ENCODE measurements at places on chromosomes 16 and 17. TPM values are rescaled to one million over a fixed set of nuclear protein-coding genes. Genes with fewer than 3 reads are reported as not detected.

GRCh38 chr17:11130367-11130766 lies 110.6 kb upstream of the SHISA6 start:
- no peak for DNase-seq

DNA sequence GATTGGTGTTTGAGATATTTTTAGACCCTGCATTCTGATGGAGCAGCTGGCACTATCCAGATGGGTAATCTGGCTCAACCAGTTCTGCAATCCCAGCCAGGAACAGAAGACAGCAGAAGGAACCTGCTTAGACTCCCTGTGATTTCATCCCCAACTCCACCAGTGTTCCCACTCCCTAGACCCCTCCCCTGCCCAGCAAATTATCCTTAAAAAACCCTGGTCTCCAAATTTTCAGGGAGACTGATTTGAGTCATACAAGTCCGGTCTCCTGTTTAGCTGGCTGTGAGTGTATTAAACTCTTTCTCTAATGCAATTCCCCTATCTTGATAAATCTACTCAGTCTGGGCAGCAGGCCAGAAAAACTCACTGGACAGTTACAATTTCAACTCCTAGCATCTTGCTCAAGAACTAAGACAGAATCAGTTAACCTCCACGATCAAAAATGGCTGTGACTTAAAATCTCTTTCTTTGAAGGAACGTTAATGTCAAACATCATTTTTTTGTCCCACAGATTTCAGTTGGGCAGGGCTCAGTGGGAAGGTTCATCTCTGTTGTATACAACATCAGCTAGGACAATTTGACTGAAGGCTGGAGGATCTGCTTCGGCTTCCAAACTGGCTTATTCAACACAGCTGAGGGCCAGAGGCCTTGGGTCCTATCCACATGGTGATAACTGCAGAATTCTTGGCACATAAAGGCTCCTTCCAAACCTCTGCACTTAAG lies 4.9 kb upstream of the RBL2 start:
- no peak for DNase-seq

- DNase-seq: no peak
Measured at GRCh38 chr16:78478267-78478861, 378.9 kb downstream of the WWOX start.

DNA sequence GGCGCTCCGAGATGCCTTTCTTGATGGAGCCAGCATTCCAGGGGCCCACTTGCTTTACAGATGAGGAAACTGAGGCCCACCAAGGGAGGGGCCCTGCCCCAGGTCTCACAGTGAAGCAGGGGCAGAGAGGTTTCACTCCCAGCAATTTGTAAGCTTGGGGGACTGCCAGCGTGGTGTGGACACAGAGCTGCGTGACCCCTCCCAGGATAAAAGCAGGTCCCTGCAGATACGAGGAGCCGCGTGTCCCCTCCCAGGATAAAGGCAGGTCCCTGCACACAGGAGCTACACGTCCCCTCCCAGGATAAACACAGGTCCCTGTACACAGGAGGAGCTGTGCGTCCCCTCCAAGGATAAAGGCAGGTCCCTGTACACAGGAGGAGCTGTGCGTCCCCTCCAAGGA lies 11.7 kb downstream of the JPH3 start:
- DNase-seq: no peak

- peak; percentile 71 for DNase-seq
Measured at GRCh38 chr17:50055426-50056216, at the start of gene ITGA3. TSS of gene ITGA3 (plus strand) at chr17:50056110. CDS start at chr17:50056440, 330 bp downstream.

DNA sequence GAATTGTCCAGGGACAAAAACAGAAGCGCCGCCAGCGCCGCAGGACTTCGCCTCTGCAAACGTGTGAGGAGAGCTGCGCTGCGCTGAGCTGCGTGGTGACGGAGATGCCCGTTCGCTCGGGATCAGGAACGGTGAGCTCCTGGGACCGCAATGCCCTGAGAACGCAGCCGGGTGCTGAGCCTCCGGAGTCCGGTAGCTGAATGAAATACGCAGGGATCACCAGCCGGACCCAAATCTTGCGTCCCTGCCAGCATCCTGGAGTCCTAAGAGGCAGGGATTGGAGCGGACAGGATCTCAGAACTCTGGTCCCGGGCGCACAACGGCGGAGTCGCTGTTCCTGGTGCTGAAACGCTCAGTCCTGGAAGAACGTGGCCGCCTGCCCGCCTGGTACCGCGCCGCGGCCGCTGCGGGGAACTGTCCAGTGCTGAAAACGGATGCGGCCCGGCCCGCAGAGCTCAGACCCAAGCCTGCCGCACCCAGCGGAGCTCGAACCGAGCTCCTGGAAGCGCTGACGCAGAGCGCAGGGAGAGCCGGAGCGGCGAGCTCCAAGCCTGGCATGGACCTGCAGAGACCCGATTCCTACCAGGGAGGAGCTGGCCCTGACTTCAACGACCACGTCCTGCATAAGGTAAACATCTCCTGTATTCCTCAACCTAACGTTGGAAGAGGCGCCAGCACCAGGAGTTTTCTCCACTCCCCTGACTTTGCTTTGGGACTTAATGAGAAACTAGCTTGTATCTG lies 41.5 kb downstream of the CD300LF start:
- DNase-seq: peak; percentile 86

The KRT17 gene
- not detected for total RNA-seq

The KIF22 gene
- 229 TPM for total RNA-seq

The RUNDC3A gene
- 0.18 TPM for total RNA-seq

The CACNG4 gene
- total RNA-seq: not detected

The NPIPB2 gene
- total RNA-seq: 12.0 TPM

The NEK8 gene
- total RNA-seq: 5.0 TPM

The HOXB8 gene
- total RNA-seq: not detected

The CDRT15L2 gene
- not detected for total RNA-seq
